ENCODE measurements at places on chromosomes 3 and 15.

GRCh38 chr3:7789324-7789723 lies 712.3 kb upstream of the LMCD1 start:
- no peak for DNase-seq

GRCh38 chr3:139933766-139934165 lies 1.2 kb upstream of the CLSTN2 start:
- no peak for DNase-seq

DNA sequence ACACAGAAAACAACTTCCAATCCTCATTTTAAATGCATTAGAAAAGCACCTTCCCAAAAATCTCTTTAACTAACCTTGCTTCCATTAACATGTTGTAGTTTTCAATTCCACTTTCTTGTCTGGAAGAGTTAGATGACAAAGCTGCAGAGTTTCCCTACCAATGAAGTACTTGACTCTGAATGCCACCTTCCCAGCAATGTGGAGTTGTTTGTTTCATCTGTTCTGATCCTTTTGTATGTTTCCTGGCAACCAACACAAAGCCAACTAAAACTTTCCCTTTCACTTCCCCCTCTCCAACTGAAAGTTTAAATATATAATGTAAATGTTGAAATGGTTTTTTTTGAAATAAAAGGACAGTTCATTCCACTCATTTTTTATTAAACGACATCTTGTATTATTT lies at the start of gene WDR49:
TSS of gene WDR49 (minus strand) at position 183 of the 400 bp plus-strand sequence. CDS start 517 bp downstream, outside the sequence.
- DNase-seq = no peak

DNA sequence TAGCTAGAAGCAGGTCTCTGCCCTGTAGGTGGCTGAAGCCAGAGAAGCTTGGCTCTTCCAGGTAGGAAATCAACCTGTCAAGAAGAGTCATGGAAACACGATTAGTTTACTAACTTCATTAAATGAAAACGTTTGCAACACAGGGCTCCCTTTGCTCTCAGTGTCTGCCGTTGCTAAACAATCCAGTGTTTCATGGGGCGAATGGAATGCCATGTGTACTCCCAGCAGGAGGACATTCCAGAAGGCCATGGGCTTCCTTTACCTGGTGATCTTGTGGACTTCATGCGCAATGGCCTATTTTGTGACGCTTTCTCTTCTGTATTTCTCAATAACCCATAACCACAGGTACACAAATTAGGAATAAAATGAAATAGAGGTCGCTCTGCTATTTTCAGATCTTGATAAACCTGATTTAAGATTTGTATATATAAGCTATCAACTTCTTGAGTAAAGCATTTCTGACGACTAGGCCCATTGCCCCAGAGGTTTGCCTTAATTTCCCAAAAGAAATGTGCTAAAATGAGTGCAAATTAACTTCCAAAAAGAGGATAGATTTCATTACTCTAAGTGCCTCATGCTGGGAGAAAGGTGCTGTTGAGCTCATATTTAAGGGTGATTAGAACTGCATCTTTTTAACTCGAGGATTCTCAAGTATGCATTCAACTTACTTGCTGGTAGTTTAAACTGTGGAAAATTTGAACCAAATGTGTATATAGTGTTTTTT lies 171.0 kb downstream of the EPHA3 start:
- no peak for DNase-seq

DNA sequence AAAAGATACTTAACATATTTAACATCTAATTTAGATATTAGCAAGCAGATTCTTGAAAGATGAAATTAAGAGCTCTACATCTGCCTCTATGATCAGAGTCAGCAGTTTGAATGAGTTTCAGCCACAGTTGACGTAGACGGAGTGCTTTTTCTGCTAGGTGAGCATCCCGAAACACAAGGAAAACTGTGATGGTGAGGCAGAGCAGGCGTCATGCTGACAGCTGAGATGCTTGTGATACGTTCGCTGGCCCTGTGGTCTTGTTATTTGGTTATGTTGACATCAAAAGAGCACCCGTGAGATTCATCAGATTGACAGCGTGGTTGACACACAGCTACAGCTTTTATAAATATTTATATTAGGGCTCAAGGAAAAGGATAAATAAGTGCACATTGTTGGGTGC lies 19.6 kb upstream of the GOLGA8B start:
- no peak for DNase-seq

GRCh38 chr3:196179380-196180308 lies 31.6 kb downstream of the ZDHHC19 start:
- DNase-seq = peak; percentile 85

- no peak for DNase-seq
These were observed 40.4 kb downstream of the IQCB1 start for GRCh38 chr3:121794264-121794983.

All from putamen (tissue), 1 donor.